RWPE1 (cell line): ENCODE measurements at places on chromosomes 5 and 9.

DNA sequence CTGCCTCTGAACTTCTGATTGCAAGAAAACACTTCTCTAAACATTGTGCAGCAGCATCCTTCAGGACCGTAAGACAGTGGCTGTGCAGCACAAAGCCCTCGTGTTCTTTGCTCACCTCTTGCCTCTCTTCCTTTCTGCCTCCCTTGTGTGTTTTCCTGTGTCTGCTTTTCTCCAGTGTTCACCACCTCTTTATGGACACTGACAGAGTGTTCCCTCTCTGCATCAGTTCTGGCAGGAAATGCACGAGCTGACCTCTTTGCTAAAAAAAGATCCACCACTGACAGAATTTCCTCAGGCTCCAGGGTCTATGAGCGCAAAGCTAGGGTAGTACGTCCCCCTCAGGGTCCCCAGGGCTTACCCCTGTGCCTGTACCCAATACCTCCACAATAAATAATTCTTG, 74.3 kb downstream of the C5orf15 start:
- DNase-seq = no peak

GRCh38 chr5:58958701-58959100, 375.8 kb downstream of the RAB3C start:
- no peak for DNase-seq

- no peak for DNase-seq
Observed at GRCh38 chr5:35811108-35811741, 45.5 kb upstream of the IL7R start.

DNA sequence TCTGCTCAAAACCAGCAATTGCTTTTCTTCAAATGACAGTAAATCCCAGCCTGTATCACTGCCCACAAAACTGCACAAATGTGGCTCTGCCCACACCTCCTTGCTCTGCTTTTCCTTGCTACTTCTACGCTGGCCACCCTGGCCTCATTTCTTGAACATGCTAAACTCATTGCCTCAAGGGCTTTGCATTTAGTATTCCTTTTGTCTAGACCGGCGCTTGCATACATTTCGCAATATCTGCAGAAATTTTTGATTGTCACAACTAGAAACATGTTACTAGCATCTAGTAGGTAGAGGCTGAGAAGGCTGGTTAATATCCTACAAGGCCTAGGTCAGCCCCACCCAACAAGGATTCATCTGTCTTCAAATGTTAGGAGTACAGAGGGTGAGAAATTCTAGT, 2357.8 kb downstream of the MAT2B start:
- DNase-seq = no peak

DNA sequence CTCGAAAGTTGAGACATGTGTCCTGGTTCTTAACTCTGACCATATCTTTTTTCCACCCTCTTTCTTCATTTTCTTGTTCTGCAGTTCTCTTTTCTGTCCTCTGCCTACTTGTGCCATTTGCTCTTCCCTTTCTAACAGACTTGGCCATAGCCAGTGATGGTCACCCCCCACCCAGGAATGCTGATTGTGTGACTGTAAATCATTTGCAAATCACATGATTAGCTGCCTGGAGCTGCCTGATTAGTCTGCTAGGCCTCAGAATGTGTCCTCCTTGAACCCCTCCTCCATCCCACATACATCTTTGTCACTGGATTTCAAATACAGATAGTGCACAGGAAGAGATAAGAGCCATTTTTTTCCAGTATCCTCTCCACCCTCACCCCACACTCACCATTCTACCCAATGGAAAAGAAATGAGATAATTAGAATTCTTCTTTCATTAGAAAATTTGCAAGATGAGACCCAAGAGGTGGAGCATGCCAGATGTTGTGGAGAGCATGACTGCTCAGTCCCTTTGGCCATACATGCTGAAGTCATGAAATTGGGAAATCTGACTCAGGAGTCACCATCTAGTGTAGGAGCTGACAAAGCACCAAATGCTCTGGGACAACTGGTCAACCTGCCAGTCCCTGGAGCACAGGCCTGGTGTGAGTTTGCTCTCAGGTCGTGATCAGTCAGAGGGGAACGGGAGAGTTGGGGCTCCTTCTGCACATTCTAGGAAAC, 538.2 kb downstream of the CCDC171 start:
- DNase-seq = no peak

- DNase-seq = no peak
Observed at GRCh38 chr5:107373549-107374263, 297.0 kb downstream of the EFNA5 start.

DNA sequence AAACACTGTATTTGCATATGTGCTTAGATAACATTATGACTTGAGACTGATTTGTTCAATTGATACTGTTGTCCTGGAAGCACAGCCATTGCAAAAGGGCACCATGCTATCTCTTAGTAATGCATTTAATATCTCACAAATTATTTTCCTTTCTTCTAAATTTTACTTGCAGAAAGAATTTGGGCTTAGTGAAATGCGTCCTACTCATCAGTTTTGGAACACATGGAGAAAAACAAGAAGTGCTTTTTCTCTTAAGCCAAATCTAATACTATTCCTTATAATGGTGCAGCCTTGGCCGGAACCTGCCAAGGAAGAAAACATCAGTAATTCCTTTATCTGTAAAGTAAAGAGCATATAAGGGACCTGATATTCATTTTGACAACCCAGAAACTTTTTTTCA, 172.2 kb upstream of the ZNF608 start:
- no peak for DNase-seq

GRCh38 chr9:129313331-129313955, 135.4 kb upstream of the IER5L start:
- DNase-seq = no peak

DNA sequence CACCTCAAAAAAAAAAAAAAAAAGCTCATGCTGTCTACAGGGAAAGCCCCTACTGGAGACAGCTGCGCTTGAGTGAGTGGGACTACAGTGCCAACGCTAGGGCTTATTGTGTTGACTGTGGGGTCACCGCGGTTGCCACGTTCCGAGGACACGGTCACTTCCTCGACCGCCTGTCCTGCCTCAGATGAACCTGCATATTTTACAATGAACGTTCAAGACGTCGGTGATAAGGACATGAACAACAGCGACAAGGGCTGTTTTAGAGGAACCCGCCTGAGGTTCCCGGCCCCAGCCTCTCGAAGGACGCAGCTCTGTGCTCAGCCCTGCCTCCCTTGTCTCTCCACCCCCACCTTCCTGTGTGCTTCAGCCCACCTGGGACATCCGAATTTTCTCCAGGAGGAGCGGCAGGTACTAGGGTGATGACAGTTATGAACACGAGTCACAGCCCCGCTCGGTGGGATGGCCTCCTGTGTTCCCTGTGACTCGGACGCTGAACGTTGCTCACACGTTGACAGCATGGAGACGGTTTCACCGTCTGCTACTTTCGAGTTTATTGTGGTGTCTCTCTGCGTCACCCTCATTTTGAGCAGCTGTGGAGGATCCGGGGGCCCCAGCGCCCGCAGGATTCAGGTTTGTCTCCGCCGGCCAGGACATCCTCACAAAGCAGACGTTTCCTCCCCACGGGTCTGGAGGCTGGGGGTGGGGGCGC, 11.3 kb upstream of the DIPK1B start:
- DNase-seq = no peak

- DNase-seq = no peak
Observed at GRCh38 chr5:1001406-1002270, 7.0 kb upstream of the NKD2 start.

- DNase-seq = peak; percentile 94
Observed at GRCh38 chr5:141850244-141850768, 27.9 kb downstream of the PCDH1 start.

DNA sequence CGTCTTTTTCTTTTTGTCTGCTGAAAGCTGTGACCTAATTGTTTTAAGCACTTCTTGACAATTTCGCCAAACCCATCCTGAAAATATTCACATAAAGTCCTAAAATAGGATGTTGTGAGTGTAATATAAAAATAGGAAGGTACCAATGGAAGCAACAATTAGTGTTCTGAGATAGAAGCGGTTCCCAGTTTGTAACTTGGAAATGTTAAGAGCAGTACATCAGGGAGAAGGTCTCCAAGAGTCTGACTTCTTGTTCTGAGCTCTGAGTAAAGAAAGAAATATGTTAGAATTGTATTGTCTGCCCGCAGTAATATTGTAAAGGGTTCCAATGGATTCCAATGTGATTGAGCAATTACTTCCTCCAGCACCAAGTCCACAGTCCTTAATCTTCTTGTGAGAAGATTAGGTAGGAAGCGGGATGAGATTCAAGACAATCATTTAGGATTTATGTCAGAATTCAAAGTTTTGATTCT, 3.9 kb downstream of the VCAN start:
- peak; percentile 60 for DNase-seq

GRCh38 chr9:30534896-30535295, 1849.5 kb upstream of the ACO1 start:
- no peak for DNase-seq

GRCh38 chr5:179805529-179806249, 977 bp downstream of the MGAT4B start:
- peak; percentile 57 for DNase-seq

- no peak for DNase-seq
Observed at GRCh38 chr5:119524485-119524884, 72.2 kb downstream of the HSD17B4 start.

GRCh38 chr5:138503487-138504270, 38.4 kb downstream of the EGR1 start:
- peak; percentile 86 for DNase-seq

- no peak for DNase-seq
Observed at GRCh38 chr5:67816456-67816855, 399.1 kb upstream of the PIK3R1 start.

GRCh38 chr5:120306303-120306702, 157.8 kb upstream of the PRR16 start:
- peak; percentile 26 for DNase-seq

GRCh38 chr9:90054810-90055209, 450.0 kb downstream of the GADD45G start:
- no peak for DNase-seq

DNA sequence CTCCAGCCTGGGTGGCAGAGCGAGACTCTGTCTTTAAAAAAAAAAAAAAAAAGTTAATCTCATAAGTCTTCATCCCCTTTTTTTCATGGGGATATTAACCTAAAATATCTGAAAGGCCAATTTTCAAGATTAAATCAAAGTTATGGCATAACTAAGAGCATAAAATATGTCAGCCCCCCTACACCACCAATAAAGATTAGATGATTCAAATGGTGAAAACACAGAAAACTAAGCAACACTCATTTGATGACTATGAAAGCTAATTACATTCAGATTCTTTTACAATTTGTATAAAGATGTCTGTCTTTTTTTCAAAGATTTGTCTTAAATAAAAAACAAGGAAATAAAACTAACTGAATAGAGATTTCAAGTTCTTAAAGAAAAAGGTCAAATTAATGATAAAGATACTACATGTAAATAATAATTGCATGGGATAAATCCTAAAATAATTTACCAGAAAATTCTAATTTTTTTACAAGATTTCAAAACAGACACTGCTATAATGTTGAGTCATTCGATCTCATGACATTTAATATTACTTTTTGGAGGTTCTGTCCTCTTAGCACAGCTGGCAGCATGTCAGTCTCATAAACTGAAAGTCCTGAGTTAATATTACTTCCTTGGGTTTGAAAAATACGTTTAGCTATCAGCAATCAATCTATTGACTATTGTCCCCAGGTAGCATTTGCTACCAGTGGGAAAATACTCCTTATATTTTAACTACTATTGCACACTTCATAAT, 112.9 kb downstream of the KIAA0825 start:
- no peak for DNase-seq
